ENCODE measurements at places on chromosomes 4 and X. TPM values are rescaled to one million over a fixed set of nuclear protein-coding genes. Genes with fewer than 3 reads are reported as not detected.

PPBP gene
- not detected for total RNA-seq

CENPVL1 gene
- total RNA-seq: not detected

GRCh38 chr4:73257234-73257633 lies 1.4 kb downstream of the ANKRD17 start:
- H3K27ac ChIP-seq: peak overlapping the region; percentile 98
- DNase-seq: peak; percentile 90
- H3K36me3 ChIP-seq: peaks cover 34% of the 10 kb centered on the region

DNA sequence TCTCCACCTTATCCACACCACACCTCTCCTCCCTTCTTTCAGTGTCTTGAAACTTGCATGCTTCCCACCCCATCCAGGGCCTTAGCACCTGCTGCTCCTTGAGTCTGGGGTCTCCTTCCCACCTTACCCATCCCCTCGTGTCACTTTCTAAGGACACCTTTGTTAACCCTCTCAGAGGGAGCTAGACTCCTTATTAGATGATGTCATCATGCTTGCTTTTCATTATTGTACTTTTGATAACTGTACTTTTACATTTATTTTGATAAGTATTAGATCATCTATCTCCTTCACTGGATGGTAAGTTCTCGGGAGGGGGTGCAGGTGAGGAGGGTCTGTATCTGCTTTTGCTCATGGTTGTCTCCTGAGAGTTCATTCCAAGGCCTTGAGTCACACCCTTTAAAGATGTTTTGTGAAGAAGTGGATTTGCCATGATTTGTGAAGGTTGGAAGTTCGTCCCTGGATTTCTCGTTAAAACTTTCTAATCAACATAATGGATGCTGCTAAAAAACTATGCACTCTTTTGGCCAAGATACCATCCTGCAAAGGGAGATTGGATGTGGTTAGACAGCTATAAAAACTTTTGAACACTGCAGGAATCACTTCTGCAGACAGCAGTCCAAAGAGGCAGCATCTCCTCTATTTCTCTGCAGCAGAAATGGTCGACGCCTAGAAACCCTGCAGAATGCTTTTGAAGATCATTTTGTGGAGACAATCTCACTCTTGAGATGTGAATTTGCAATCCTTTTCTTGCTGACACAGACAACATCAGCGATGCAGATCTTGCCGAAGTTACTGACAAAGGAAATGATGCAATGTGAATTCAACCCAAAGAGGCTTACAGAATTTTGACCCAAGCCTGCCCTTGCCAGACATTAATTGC lies 69.6 kb downstream of the ENPP6 start:
- DNase-seq: peak; percentile 61
- H3K27me3 ChIP-seq: no peaks in the 10 kb centered on the region
- peaks cover 15% of the 10 kb centered on the region for H3K4me1 ChIP-seq
- no peaks in the 10 kb centered on the region for H3K36me3 ChIP-seq

DNA sequence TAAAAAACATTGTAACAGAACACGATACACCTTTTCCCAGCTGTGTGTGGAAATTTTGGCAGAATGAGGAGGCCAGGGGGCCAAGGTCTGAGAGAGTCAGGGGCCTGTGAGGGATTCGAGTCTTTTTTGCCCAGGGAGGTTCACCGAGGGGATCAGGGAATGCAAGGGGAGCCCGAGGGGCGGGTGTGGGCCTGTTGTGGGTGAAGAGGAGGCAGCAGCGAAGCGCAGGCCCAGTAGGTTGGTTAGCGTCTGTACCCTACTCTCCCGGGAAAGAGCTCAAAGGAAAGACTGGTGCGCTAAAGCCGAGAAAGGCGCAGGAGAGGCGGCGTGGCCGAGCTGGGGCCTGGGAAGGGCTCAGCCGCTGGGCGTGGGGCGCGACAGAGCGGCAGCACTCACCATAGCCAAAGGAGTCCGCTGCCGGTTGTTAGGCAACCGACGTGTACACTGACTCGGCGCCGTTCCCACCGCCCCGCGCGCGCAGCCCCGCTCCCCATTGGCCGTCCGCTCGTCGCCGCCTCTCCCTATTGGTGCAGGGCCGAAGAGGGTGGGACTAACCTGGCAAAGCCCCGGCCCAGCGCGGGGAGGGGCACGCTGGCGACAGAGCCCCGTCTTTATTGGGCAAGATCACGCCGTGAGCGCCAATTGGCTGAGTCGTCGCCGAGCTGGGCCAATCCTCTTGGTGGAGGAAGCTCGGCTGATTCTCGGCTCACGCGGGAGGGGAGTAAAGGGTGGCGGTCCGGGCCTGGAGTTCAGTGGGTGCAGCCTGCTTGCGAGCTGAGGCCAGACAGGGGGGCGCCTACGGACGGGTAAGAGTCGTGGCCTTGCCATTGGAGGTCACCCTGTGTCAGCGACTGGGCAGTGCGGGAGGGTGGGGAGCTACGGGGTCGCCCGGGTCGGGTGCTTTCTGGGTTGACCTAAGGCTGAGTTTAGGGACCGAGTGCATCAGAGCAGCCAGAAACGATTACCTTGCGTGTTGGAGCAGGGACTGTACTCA lies at the start of the genes CETN2 and NSDHL:
Gene CETN2, minus strand, starts transcription at position 446 of the 994 bp plus-strand sequence. Its CDS starts 47 bp downstream, at position 399.
Gene NSDHL, plus strand, starts transcription at position 752 of the 994 bp plus-strand sequence. CDS start 15,262 bp downstream, outside the sequence.
- no peaks in the 10 kb centered on the region for H3K27me3 ChIP-seq
- peaks cover 14% of the 10 kb centered on the region for H3K4me1 ChIP-seq
- peak; percentile 98 for DNase-seq
- peak within 1 kb of the TSS; percentile 92 for H3K4me3 ChIP-seq
- H3K36me3 ChIP-seq: peaks cover 23% of the 10 kb centered on the region
